ENCODE measurements at places on chromosomes 5 and 9. TPM values are rescaled to one million over a fixed set of nuclear protein-coding genes. Genes with fewer than 3 reads are reported as not detected.

DNA sequence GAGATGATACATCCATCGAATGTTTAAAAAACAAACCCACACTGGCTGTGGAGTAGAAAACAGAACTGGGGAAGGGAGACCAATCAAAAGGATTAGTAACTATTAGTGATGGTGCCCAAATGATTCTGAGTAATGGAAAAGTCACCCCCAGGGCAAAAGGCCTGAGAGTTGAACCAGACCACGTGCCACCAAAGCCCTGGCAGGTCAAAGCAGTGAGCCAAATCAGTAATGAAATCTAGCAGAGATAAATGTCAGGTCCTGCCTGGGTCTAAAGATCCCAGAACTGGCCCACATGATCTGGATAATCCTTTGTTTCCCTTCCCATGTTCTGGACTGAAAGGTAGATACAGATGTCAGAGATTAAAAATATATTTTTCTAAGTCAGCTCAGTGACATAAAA is 9.4 kb downstream of the OTULINL start:
- DNase-seq = no peak

GRCh38 chr5:78496373-78496772 is 136.0 kb downstream of the SCAMP1 start:
- DNase-seq = no peak

DNA sequence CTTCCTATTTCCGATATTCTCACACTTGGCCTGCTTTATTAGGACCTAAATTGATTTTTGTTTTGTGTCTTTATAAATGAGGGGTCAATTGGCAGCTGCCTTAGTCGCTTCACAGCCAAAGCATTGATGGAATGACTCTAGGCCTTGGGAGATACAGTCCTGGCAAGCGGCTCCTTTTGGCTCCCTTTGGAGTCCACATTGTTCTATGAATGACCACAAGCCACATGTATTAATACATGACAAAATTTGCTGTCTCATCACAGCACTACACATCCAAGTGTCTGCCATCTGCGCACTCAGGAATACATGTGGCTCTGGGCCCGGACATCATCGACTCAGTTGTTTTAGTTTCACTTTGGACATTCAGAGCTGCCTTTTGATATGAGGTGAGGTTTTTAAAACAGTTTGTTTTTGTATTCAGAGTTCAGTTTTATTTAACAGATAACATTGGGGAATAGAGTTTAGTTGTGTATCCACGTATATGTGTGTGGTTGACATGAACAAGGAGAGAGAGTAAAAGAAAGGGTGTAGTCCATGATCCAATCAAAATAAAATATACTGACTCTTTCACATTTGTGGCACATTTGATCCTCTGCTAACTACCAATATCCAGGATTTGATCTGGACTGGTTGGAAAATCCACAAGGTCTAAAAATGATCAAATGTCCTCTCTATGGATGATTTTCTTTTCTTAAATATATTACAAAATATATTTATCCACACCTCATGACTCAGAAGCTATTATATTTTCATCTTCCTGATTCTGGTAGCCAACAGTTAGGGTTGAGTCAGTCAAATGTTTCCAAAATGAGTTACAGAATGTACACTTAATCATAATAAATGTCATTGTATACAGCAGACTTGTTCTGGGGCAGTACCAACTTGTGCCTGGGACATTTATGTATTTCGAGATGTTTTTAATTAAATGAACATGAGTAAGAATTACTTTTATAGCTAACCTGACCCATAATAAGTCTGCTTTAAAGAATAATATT is 114.0 kb upstream of the MTAP start:
- no peak for DNase-seq

DNA sequence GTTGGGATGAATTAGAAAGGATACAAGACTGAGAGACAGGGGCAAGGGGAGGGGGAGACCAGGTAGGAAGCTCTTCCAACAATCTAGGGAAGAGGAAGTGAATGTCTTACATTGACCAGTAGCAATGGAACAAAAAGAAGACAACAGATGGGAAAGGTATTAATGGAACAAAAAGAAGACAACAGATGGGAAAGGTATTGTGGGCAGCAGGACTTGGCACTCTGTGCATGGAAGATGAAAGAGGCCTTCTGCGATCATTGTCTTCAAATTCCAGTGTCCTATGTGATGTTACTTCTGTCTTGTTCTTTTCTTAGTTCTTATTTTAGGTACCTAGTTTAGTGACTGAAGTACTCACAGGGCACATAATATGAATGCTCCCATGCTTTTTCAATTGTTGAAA is 161.8 kb downstream of the PALM2AKAP2 start:
- DNase-seq = no peak

GRCh38 chr5:94180761-94181160 is 437.6 kb downstream of the KIAA0825 start:
- DNase-seq = no peak

DNA sequence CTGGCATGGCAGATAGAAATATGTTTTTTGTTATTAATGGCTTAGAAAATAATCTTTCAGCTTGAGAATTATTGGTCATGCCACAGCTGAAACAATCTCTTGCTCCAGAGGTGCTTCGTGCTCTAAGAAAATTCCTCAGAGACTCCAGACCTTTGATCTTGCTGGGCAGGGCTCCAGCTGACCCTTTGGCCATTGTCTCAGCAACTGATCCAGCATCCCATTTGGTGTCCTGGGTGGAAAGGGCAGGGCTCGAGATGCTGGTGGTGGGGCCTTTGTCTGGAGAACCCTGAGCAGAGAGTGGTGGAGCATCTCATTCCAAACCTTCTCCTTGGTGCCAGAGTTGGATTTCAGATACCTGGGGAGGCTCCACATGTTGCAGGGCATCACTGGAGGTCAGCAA is 43.2 kb upstream of the PIK3R1 start:
- no peak for DNase-seq

INSL4 gene
- polyA plus RNA-seq = not detected

NPR3 gene
- 6.8 TPM for polyA plus RNA-seq

OBP2A gene
- polyA plus RNA-seq = not detected

HSD17B3 gene
- 0.54 TPM for polyA plus RNA-seq

Data from spinal cord (tissue), 10 donors.